ACHN (cell line): ENCODE measurements at places on chromosomes 4 and X.

GRCh38 chr4:43993196-43993902, 455.3 kb downstream of the KCTD8 start:
- DNase-seq, result no peak

- peak; percentile 83 for DNase-seq
These were observed 20.2 kb downstream of the CLNK start for GRCh38 chr4:10664408-10664807.

- DNase-seq, result no peak
These were observed 57.0 kb upstream of the RAP1GDS1 start for GRCh38 chr4:98204236-98204553.

GRCh38 chr4:183350317-183351071, 28.3 kb upstream of the CLDN24 start:
- no peak for DNase-seq

DNA sequence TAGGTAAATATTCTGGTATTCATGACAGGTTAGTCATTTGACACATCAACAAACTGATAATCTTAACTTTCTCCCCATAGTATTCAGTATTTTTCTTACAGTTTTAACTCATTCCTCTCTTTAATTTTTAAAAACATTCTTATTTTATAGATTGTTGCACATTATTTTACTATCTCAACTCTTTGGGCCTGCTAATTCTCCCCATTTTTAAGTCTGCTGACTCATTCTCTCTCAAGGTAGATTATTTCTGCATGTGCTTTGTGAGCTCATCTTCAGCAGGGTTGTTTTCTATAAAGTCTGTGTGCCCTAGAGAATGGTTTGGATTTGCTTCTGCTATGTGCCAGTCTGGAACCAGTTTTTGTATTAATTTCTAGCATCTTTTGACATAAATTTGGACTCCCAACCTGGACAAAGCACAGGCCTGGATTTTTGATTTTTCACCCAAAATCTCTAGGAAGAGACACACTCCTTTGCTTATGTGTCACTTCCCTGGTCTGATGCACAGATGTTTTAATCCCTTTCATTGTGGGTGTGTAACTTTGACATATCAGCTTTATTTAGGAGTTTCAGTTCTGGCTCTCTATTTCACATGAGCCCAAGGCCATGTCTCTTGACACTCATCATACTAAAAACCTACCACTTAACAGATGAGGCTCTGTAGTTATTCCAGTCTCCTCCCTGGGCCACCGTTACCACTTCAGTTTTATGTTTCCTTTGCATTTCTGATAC, 194.3 kb upstream of the PGRMC2 start:
- DNase-seq, result no peak

- DNase-seq, result no peak
These were observed 178.1 kb downstream of the MAML3 start for GRCh38 chr4:139975830-139976272.

- no peak for DNase-seq
These were observed 93.6 kb downstream of the IRF2 start for GRCh38 chr4:184380707-184381106.

DNA sequence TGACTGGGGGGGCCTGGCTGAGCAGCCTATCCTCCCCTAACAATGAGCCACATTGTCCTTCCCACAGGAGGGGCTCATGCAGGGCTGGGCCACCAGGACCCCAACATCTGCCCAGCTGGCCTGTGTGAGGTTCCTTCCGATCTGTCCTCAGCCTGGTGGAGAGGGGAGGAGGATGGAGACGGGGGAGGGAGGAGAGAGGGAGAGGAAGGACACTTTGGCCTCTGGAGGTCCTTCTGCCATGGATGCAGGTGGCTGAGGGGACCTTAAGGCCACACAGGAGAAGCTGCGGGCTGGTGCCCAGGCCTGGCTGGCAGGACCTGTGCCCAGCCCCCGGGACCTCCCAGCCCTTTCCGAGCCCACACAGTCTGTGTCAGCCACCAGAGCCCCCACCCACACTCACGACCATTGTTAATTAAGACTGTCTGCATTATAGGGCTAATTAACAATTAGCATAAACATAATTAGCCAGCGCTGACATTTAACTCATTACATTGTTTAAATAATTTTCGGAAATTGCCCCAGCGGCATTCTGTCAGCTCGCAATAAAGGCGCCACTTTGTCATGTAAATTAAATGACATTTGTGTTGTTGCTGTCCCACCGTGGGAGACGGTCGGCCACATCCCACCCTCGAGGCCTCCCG, 53.0 kb upstream of the NKX1-1 start:
- DNase-seq, result no peak

DNA sequence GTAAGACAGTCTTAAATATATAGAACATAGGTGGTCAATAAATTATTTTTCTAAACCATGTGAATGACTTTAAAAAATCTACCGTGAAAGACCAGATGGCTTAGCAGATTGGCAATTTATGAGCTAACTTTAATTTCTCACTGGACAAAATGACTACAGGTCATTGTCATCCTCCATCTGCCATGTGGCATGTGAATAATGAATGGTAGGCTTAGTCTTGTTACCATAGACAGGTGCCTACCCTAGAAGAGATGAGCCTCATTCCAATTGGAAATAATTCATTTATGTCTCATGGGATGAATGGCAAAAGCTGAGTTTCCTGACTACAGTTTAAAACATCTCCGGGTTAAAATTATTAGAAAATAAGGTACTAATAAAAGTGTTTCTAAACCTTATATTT, 1043.3 kb downstream of the FAT4 start:
- no peak for DNase-seq
